ENCODE measurements at places on chromosomes 6 and 20.

DNA sequence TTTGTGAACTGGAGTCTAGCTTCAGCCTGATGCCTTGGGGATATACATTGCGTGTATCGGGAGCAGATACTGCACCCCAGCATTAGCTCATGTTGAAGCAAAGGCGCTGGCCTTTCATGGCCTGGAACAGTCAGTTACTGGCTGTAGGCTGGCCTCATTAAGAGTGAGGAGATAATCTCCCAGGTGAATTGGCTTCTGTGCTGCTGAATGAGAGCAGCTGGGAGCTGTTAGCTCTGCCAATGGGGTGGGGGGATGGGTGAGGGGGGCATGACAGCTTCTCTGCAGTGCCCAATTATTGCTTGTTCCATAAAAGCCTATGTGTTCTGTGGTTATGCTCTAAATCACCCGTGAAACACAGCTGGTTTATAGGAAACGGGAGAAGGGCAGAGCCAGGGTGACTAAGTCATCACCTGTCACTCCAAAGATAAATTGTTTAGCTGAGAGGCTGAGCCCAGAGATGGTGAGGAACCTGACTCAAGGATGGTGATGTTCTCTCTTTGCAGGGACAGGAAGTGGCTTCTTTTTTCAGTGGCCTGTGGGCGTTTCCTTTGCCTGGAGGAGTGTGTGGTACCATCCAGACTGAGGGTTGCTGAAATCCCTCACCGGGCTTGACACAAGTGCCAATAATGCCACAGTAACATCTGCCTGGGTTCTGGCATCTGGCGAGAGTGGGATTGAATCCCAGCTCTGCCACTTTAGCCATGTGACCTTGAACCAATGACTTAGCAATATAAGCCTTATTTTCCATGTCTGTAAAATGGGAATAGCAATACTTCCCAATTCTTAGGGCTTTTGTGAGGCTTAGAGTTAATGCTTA lies 170.8 kb downstream of the BCAS1 start:
- DNase-seq = no peak

DNA sequence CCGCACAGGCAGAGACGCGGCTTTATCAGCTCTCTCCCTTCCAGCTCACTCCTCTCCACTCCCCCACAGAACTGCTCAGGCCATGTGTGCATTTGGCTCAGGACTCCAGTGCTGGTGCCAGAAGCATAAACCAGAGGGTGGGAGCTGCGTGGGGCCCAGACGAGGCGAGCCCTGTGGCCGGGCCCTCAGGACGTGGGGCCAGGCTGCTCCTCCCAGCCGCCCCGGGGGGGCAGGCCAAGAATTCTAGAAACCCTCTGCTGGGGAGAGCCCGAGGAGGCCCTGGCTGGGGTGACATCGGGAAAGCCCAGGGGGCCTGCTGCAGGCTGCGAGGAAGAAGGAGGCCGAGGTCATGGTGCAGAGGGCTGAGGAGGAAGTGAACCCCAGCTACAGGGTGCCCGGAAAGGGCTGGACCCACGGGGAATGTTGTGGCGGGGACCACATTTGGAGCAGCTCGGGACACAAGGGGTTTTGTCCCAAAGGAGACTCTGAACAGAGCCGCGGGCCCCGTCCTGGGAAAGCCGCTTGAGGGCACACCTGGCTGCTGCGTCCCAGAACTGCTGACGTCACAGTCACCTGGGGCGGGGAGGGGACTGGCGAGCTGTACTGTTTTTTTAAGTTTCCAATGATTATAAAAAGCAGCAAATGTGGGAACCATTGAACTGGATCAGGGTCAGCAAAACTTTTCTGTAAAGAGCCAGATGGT lies 107.1 kb downstream of the BANF2 start:
- no peak for DNase-seq

DNA sequence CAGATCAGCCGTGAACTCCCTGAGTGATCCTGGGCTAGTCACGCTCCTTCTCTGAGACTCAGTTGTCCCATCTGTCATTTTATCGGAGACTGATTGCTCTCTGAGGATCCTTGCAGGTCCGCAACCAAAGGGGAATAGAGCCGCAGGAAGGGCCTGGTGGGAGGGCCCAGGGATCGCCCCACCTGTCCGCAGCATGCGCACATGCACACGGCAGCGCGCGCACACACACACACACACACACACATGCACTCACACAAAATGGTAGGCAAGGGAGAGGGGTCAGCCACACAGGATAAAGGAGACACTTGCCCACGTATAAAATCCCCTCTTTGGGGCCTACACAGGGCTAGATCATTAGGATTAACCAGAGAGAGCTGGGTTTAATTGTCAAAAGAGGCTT lies 95.6 kb upstream of the FOXP4 start:
- DNase-seq = no peak

GRCh38 chr6:63705707-63706106 lies 70.1 kb downstream of the PHF3 start:
- DNase-seq = no peak

- no peak for DNase-seq
Measured at GRCh38 chr6:52925042-52925441, 15.5 kb upstream of the GSTA3 start.

- DNase-seq = no peak
Measured at GRCh38 chr6:16973051-16973450, 128.8 kb upstream of the STMND1 start.

GRCh38 chr6:43143235-43144128 lies 27.6 kb upstream of the SRF start:
- DNase-seq = peak; percentile 63

DNA sequence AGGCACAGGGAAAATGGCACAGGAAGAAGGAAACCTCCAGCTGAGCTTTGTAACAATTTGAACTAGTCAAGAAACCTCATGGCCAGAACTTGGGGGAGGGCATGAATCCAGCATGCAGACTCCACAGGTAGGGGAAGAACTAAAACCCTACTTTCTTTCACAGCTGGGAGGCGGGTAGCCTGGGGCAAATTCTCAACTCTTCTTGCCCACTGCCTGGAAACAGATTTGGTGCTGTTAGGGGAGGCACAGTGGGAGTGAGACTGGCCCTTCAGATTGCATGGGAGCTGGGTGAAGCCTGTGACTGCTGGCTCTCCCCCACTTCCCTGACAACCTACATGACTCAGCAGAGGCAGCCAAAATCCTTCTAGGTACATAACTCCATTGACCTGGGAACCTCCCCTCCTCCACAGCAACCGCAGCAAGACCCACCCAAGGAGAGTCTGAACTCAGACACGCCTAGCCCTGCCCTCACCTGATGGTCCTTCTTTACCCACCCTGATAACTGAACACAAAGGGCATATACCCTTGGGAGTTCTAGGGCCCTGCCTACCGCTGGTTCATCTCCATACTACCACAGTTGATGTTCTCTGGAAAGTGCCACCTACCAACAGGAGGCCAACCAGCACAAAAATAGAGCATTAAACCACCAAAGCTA lies 37.2 kb upstream of the TRIM27 start:
- DNase-seq = no peak

DNA sequence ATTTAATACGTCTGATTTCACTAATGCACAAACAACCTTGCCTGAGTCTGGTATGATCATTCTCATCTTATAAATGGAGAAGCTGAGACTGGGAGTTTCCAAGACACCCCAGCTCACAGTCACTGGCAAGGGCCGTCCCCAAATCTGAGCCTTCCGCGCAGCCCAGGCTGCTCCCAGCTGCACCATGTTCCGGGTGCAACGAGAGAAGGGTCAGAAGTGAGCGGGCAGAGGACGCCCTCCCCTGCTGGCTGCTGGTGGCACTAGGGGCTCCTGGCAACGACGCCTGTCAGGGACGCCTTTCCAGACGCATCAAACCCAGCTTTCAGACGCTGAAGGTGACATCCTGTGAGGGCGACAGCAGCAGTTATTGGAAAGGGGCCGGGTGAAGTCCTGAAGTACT lies 115.3 kb upstream of the PROKR2 start:
- no peak for DNase-seq

- DNase-seq = no peak
Measured at GRCh38 chr6:34657307-34657978, 39.1 kb downstream of the ILRUN start.

GRCh38 chr6:90194371-90194841 lies 102.2 kb downstream of the BACH2 start:
- DNase-seq = no peak

DNA sequence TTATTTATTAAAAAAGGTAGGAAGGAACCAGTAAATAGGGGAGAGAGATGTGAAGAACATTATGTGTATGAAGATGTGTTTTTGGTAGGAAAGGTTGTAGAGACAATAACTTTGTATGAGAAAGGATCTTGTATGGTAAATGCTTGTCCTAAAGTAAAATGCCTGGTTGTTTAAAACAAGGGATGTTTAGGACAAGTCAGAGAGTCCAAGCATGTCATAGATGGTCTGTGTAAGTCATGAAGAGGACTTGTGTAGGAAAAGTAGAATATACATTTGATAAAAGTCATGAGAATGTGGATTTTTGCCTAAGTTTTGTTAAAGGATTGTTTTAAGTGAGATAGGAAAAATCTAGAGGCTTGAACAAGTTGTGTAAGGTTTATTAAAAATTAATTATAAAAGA lies 325.1 kb downstream of the CDH26 start:
- no peak for DNase-seq

DNA sequence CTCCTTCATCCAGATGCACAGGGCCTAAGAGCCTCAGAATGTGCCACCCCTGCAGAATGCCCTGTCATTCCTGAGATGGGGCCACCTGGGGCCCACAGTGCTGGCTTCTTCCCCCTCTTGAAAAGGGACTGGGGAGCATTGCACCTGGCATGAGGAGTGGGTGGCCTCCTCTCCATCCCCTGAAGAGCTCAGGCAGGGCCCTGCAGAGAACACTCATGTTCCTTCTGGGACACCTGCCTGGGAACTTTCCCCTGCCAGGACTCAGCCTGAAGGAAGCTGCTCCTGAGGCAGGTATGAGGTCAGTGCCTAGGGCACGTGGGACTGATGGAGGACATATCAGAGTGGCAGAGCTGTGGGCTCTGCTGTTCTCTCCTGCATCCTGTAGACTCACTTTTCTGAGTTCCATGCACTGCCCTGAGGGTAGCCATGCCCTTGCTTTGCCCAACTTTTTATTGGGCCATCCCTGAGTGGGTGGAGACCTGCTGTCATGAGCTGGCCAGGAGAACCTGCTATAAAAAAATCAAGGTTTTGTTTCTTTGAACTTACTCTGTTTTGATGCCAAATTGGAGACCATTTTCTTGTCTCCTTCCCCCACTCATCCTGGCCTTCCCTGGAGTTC lies 19.5 kb downstream of the CCDC167 start:
- DNase-seq = no peak

- no peak for DNase-seq
Measured at GRCh38 chr6:17780061-17780460, 73.3 kb upstream of the NUP153 start.

DNA sequence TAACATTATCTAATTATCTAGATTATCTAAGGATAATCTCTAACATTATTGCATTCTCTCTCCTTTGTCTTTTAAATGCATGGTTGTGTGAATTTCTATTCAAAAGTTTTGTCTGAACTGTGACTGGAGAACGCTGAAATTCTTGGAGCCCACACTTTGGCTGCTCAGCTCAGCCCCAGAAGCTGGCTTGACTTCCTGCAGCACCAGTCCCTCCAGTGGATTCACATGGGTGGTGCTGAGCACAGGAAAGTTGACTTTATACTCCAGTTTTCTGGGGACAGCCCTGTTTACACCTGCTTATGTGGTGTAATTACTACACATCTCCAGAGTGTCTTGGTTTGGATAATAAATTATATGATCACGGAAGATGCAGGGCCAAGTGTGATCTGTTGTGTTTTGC lies 255.1 kb upstream of the NOX3 start:
- no peak for DNase-seq

DNA sequence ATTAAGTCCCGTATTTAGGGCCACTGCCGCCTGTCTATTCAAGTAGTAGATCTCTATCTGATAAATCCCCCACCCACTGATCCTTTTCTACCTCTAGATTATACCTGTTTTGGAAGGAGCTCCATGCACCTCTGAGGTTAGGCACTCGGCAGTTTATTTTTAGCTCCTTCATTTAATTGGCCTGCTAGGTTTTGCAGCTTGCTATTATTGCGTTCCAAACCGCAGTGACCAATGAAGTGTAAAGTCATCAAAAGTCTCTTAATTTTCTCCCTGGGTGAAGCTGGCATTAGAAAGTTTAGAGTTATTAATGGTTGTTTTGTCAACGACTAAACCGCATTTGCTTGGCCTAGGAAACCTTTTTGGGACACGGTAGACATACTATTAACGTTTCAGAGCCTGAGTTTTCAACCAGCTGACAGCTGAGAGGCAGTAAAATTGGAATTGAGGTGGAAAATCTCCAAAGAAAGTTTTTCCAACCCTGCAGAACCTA lies 60.0 kb downstream of the RFPL4B start:
- no peak for DNase-seq

DNA sequence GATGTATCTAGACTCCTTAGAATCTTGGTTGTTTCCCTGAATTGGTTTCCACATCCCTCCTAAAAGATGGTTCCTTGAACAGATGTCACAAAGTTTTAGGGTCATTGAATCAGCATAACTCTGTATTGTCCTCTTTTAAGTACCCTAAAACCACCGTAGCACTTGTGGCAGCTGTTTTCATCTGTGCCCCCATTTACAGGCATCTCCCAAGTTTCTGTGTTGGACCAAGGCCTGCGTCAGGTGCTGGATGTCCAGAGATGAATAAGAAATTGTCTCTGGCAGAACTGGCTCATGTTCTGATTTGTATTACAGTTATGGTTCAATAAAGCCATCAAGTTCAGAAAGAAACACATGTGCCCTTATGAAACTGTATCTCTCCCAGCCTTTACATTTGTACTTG lies 48.3 kb downstream of the CTNNBL1 start:
- no peak for DNase-seq

DNA sequence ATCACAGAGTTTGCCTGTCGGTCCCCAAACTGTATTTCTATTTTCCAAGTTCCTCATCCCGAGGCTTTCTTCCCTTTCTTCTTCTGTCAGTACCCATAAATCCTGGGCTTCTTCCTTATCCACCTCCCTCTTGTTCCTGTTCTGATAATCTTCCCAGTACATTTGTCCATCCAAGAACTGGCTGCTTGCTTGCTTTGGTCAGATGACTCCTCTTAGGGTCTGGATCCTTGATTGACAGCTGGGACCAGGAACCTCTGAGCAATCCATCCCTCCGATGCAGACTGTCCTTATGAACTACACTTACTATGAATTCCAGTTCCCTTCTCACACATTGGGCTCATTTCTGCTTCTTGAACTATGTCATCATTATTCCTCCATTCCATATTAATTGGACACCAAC lies 275.3 kb upstream of the CITED2 start:
- no peak for DNase-seq

- DNase-seq = no peak
Measured at GRCh38 chr6:22189946-22190345, 106.9 kb downstream of the PRL start.

- no peak for DNase-seq
Measured at GRCh38 chr6:90293319-90293953, 3.2 kb downstream of the BACH2 start.

DNA sequence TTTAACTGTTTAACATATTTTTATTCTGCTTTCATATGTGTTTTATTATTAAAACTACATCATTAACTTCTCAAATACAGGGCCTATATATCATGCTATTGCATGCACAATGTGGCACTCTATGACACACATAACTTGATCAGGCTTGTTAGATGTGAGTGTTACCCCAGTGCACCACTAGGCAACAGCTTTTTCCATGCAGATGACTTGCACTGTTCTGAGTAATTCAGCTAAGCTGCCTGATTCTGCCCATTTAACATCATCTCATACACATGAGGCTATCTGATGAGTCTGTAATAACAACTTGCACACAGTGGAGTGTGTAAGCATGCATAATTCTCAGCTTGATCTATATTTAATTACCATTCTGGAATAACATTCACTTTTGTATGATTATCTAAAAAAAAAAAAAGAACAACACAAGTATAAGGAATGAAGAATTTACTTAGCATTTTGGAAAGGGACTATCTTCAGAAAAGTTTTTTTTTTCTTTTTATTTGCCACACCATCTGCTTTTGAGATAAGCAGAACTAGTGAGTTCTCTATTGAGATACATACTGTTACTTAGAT lies 83.1 kb downstream of the GRM1 start:
- DNase-seq = no peak

All from activated CD8-positive, alpha-beta memory T cell treated with anti-CD3 and anti-CD28 coated beads for 48 hours (primary cell).